ENCODE measurements at places on chromosomes 6 and 20.
A peak's percentile ranks its signal among the peaks of the same experiment; 100 is the strongest.

DNA sequence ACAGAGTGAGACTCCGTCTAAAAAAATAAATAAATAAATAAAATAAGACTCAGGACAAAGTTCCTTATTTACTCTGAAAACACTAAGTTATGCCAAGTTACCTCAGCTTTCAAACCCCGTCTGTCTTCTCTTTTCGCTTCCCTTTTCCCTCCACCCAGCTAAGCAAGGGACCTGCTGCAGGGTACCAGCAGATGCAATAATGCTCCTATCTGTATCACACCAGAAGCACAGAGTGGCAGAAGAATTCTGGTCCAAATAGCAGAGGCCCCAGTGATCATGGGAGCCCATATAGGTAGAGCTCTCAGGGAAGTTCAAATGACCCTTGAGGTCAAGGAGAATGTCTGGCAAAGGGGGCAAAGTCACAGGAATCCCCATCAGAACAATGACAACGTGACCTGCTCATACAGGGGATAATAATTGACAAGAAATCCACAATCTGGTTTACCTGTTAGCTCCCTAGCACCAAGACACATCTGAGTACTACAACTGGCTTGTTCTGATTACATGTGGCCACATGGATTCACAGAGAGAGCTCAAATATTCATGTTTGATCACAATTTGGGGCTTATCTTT is 8.7 kb downstream of the GCM1 start:
- DNase-seq = no peak

DNA sequence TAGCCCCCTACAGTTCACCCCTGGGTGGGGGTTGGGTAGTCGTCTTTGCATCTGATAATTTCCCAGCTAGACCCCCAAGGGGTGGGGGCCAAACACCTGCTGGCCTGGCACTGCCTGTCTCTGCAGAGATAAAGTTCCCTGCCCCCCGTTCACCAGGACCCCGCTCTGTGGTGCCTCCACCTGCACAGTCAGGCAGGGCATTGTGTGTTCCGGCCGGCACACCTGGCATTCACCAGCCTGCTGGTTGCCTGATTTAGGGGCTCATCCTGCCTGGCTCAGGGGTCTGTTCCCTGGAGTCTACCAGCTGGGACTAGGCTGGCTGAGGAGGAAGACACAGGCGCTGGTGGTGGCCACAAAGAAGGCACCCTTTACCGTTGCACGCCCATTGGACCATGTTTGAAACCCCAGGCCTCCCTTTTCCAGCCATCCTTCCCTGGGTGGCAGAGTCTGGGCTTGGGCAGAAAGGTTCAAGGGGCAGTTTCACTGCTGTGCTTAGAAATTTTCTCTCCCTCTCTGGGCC is 30.8 kb upstream of the SCRT2 start:
- DNase-seq = no peak

- DNase-seq = no peak
Observed at GRCh38 chr20:24318569-24319352, 150.7 kb upstream of the SYNDIG1 start.

DNA sequence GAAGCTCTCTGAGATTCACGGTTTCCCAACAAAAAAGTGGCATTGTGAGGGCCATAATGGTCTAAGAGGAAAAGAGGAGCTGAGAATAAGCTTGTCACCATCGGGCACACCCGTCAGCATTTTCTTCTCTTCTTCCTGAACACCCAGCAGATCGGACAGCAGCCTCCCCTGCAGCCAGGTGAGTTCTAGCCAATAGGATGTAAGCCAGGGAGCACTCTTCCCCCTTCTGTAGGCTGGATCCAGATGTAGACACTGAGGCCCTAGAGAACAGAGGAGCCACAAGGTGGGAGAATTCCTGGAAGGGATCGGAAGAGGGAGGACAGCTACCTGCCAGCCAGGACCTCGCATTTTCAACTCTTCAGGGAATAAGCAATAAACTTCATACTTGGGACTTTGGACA is 228.0 kb downstream of the SYNDIG1 start:
- no peak for DNase-seq

DNA sequence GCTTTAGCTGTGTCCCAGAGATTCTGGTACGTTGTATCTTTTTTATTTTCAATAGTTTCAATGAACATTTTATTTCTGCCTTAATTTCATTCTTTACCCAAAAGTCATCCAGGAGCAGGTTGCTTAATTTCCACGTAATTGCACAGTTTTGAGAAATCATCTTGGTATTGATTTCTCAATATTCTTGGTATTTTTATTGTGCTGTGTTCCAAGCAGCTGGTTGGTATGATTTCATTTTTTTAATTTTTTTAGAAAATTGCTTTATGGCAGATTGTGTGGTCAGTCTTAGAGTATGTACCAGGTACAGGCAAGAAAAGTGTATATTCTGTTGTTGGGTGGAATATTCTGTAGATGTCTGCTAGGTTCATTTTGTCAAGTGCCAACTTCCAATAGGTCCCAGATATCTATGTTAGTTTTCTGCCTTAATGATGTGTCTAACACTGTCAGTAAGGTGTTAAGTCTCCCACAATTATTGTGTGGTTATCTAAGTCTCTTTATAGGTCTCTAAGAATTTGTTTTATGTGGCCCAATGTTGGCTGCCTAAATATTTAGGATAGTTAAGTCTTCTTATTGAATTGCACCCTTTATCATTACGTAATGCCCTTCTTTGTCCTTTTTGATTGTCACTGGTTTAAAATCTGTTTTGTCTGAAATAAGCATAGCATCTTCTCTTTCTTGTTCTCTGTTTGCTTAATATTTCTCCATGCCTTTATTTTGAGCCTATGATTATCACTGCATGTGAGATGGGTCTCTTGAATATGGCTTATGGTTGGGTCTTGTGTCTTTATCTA is 366.9 kb upstream of the IRAK1BP1 start:
- no peak for DNase-seq

- DNase-seq = no peak
Observed at GRCh38 chr6:141513830-141514229, 618.9 kb upstream of the GJE1 start.

- no peak for DNase-seq
Observed at GRCh38 chr6:160120087-160120486, 1.5 kb upstream of the SLC22A1 start.

DNA sequence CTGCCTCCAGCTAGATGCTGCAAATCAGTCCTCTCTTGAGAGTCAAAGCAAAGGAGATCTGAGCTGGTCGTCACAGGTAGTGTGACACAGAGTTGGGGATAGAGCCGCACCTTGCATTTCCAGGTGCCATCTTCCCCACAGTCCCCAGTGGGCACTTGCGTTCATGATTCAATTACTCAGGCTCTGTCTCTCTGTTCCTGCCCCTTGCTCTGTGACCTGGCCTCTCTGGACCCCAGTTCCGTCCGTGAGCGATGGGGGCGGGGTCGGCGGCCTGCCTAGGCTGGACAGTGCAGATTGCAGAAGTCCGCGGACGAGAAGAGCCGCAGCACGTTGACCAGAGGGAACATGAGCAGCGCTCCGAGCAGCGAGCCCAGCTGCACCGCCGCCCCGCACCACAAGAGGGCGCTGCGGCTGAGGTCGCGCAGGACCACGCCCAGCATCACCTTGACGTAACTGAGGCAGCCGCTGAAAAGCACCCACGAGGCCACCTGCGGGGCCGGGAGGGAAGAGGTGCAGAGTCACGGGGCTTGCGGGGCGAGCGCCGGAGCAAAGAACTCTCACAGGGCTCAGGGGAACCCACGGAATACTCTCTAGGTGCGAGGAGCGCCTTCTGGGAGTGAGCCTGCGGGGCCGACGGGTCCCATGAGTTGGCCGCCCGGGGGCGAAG is 7.4 kb downstream of the SLC52A3 start:
- DNase-seq = peak; percentile 54

- no peak for DNase-seq
Observed at GRCh38 chr20:11924923-11925322, 7.2 kb downstream of the BTBD3 start.

DNA sequence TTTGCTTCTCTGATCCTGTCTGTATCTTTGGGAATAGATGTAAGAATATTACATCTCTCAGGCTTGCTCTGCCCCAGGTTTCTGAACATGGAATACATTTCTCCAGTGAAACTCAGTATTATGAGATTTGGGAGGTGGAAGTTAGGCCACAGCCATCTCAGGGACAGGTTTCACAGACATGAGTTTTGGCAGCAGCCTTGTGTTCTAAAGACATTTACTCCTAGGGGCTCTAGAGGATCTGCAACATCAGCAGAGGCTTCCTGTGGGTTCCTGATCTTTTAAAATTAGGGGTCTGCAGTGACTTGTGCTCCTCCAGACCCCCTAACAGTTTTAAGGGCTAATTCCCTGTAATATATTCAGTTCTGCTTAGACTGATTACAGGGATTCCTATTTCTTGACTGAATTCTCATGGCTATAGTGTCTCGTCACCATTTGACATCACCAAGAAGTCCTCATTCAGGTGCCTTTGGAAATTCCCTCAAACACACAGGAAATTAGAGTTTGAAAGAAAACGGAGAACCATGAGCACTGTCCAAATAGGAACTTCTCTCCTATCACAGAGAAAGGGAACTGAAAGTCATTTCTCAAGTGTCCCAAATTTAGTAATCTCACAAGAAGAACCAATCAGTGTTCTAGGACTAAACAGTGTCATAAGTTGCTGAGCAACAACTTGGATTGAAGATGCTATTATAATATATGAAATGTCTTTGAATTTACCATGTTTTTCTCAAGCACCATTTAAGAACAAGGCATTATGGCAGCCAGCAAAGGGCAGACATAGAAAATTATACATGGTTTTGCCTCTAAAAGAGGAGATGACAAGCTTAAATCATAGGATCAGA is 2.5 kb upstream of the HLA-DRA start:
- peak; percentile 73 for DNase-seq

DNA sequence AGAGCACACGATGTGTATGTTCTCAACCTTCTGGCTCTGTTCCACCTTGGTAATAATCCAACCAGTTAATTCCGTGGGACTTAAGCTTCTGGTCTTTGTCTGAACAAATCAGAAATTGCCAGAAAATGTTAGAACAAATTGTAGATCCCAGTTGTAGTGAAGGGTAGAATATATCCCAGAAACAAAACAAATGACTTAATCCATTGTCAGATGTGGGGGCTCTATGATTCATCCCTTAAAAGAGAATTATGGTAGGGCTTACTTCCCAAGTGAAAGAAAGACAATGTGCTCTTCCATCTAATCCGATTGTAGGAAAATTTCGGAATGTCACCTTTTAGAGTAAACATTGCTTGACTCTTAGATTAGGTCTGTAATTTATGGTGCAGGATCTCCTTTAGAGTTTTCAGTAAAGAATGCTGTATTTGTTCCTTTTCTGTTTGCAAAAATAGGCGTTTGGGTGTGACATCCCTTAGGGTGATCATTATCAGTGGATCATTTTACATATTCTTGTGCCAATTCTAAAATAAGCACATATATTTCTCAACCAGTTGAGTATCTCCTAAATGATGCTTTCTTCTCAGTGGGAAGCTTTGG is 234.5 kb upstream of the ZNF217 start:
- DNase-seq = no peak

DNA sequence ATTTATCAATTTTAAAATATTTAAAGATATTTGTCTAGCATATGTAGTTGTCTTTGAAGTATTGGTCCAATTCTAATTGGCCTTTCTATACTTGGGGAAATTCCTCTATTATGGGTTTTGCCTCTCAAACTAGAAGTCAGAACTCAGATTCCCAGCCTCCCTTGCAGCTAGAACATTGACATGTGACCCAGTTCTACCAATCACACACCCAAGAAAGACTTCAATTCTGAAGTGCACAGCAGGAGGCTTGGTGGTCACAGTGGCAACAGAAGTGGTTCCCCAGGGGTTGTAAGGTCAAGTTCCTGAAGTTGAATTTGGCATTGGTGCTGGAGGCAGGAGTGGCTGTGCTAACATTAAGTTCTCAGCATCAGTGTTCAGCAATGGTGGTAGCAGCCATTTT is 14.8 kb upstream of the FKBP5 start:
- DNase-seq = no peak

DNA sequence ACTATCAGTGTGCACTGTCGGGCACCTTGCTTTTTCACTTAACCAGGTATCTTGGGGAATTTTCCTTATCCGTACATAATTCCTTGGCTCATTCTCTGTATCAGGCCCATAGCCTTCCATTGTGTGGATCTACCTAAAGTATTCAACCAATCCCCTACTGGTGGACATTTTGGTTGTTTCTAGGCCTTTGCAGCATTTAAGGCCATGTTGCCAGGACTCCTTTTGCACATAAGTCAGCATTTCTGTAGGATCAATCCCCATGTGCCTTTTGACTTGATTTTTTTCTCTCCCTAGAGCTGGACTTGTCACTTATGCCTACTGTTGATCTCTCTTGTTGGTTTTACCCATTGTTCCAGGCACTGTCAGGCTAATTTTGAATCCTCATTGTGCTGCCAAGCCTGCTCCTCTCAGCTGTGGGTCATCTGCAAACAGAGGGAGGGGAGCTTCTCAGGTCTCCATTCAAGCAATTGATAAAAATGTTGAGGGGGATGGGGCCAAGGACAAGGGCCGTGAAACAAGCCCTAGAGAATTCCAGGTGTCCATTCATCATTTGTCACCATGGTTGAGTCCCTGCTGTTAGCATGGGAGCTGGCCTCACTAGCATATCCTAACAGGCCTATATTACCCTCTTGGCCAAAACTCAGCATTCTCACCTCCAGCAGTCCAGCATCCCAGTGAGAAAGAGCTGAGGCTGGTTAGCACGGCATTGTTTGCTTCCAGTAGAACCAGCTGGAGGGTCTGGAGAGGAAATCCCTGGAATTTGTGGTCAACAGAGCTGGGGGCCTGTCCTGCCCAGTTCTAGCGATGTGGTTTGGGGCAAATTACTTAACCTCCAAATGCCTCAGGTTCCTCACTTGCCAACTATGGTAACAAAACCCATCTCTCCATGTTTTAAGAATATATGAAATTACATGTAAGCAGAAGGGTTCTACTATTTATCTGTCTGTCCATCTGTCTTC is 178.4 kb downstream of the MRPL14 start:
- DNase-seq = no peak

- DNase-seq = no peak
Observed at GRCh38 chr6:7566617-7567173, 23.3 kb upstream of the SNRNP48 start.

DNA sequence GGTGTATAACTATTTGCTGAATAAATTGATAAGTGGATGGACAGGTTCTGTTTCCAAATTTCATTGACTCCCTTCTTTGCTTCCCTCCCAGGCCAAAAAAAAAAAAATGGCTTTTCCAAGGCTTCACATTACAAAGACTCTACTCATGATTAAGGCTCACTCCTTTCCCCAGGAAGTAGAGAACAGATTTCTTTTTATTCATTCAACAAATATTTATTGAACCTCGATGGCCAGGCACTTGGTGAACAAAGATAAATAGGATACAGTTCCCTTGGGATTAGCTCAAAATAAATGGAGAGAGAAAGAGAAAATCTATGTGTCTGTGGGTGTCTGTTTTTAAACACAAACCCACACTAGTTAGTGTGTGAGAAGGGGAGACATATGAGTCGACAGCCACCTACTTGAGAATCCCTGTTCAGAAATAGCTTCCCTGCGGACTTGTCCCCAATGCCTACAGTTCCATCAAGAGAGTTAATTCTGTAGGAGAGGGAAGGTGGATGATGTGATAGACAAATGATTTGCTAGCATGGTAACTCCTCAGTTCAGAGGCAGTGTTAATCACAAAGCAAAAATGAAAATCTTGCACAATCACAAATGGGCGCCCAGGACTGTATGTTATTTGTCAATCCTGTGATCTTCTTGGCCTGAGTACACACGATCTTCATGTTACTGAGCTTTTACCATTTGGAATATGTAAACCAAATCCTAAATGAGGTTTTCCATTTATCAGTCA is 20.3 kb downstream of the TRAF3IP2 start:
- DNase-seq = no peak

- no peak for DNase-seq
Observed at GRCh38 chr20:58361481-58362205, 27.4 kb upstream of the VAPB start.
